ENCODE measurements at places on chromosomes 2 and 18.

- DNase-seq = no peak
These were observed 73.1 kb downstream of the ANKRD44 start for GRCh38 chr2:197237291-197238042.

GRCh38 chr18:55228707-55229106 is 269.4 kb upstream of the CCDC68 start:
- no peak for DNase-seq

- no peak for DNase-seq
These were observed 111.9 kb downstream of the OSR1 start for GRCh38 chr2:19246496-19246895.

DNA sequence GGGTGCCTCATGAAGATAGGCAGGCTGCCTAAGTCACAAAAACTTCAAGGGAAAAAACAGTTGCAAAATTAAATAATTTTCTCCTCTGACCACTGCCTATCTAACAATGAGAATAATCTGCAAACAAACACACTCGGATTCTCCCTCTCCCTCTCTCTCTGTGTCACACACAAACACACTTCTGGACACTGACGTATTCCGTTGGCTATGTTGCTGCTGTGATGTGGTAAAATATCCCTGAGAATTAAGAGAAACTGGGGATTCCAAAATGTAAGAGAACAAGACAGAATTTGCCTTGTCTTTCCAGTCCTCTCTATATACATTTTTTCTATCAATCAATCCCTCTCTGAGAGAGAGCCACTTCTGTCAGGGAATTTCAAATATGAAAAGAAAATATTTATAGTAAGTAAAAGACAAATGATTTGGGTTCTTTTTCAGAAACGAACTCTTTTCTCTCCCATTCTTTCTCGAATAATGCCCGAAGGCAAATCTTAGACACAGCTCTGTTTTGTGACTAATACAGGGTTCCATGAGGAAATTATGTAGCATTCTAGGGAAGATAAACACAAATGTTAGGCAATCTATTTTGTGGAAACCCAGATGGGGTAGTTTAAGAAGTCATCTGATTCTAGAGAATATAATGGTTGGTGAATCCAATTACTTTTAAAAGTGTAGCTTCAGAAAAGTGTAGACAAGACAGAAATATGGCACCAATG is 310.3 kb upstream of the CYP26B1 start:
- DNase-seq = no peak

DNA sequence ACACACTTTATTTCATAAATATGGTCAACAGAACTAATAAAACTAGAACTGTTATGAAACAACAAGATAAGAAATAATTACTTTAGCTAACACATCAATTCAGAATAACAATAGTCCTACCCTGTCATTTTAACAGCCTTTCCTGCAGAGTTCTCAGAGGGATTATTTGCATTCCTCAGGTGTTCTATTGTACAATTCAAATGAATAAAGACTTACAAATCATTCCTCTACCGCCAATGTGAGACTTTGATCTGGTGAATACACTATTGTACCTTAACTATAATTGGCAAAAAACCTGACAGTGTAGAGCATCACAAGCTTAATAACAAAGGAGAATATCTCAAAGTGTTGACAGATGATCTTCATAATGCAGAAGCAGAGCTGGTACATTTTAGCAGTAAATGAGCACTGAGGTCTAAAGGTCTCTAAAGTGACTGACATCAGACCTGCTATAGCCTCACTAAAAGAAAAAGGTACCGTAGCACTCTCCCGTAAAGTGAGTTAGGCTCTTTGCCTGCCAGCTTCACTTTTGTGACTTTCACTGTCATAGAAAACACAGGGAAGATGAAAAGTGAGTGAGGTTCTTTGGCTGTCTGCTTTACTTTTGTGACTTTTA is 118.8 kb upstream of the SP3 start:
- no peak for DNase-seq

GRCh38 chr18:11672846-11673454 is 16.1 kb upstream of the GNAL start:
- DNase-seq = no peak

All from NCI-H1417 treated with DMSO at 0.1 percent for 48 hours (cell line).